Breast epithelium (tissue), 4 donors: ENCODE measurements at places on chromosomes 3 and 15. TPM values are rescaled to one million over a fixed set of nuclear protein-coding genes. Genes with fewer than 3 reads are reported as not detected.

DNA sequence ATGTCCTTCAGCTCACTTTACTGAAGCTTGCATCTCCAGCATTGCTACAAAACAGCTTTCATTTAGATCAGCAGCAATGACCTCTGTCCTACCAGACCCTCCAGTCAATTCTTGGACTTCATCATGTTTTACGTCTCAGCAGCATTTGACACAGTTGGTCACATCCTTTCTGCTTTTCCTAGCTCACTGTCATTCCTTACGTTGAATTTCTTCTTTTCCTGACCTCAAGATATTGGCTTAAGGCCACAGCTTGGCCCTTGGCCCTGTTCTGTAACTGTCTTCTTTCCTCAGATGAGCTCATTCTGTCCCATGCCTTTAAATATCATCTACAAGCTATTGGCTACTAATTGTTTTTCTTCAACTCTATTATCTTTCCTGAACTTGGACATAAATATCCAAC lies 576.2 kb upstream of the KCNMB2 start:
- DNase-seq = no peak

GRCh38 chr3:99852851-99853250 lies 35.2 kb downstream of the CMSS1 start:
- DNase-seq = no peak

The PAQR5 gene
- 2.6 TPM for total RNA-seq

The BLOC1S6 gene
- 52.1 TPM for total RNA-seq

The TRIM42 gene
- total RNA-seq = not detected

The LIPH gene
- total RNA-seq = not detected
